ENCODE measurements at places on chromosomes 1 and 21. TPM values are rescaled to one million over a fixed set of nuclear protein-coding genes. Genes with fewer than 3 reads are reported as not detected.

OPRD1 gene
- total RNA-seq = under 0.01 TPM

FBLIM1 gene
- 53.4 TPM for total RNA-seq

SPATA45 gene
- not detected for total RNA-seq

PTPN7 gene
- total RNA-seq = not detected

ST6GALNAC3 gene
- 0.99 TPM for total RNA-seq

RCAN1 gene
- total RNA-seq = 81.6 TPM

ZNF593OS gene
- total RNA-seq = not detected

TTLL7 gene
- total RNA-seq = 18.7 TPM

RIPK4 gene
- 0.15 TPM for total RNA-seq

GPR3 gene
- total RNA-seq = not detected

PRKCZ gene
- 1.5 TPM for total RNA-seq

CFAP74 gene
- not detected for total RNA-seq

IL24 gene
- total RNA-seq = under 0.01 TPM

LYPD8 gene
- total RNA-seq = not detected

ARHGEF10L gene
- 17.2 TPM for total RNA-seq

S100B gene
- 0.29 TPM for total RNA-seq

USH2A gene
- total RNA-seq = not detected

ADAMTS1 gene
- 171 TPM for total RNA-seq

CD1D gene
- total RNA-seq = not detected

TDRD10 gene
- not detected for total RNA-seq

SLC44A5 gene
- 0.15 TPM for total RNA-seq

TAL1 gene
- under 0.01 TPM for total RNA-seq

NBPF20 gene
- total RNA-seq = 3.3 TPM

AGL gene
- total RNA-seq = 22.8 TPM

S100A8 gene
- not detected for total RNA-seq

CREG1 gene
- total RNA-seq = 56.3 TPM

HMGCS2 gene
- total RNA-seq = not detected

CLK2 gene
- 30.4 TPM for total RNA-seq

BEST4 gene
- total RNA-seq = 0.33 TPM

NBPF6 gene
- not detected for total RNA-seq

SPATA1 gene
- 1.3 TPM for total RNA-seq

TACSTD2 gene
- 0.33 TPM for total RNA-seq

IL19 gene
- not detected for total RNA-seq

FYB2 gene
- total RNA-seq = not detected

FCRL1 gene
- not detected for total RNA-seq

LAD1 gene
- total RNA-seq = not detected

RGSL1 gene
- not detected for total RNA-seq

ACTN2 gene
- total RNA-seq = under 0.01 TPM

ZMYND12 gene
- 0.29 TPM for total RNA-seq
